DMS153 (cell line): ENCODE measurements at places on chromosomes 7 and 10.

GRCh38 chr10:114749510-114749909 lies 72.1 kb upstream of the FHIP2A start:
- no peak for DNase-seq

GRCh38 chr7:140604760-140605159 lies 35.9 kb downstream of the DENND2A start:
- no peak for DNase-seq

DNA sequence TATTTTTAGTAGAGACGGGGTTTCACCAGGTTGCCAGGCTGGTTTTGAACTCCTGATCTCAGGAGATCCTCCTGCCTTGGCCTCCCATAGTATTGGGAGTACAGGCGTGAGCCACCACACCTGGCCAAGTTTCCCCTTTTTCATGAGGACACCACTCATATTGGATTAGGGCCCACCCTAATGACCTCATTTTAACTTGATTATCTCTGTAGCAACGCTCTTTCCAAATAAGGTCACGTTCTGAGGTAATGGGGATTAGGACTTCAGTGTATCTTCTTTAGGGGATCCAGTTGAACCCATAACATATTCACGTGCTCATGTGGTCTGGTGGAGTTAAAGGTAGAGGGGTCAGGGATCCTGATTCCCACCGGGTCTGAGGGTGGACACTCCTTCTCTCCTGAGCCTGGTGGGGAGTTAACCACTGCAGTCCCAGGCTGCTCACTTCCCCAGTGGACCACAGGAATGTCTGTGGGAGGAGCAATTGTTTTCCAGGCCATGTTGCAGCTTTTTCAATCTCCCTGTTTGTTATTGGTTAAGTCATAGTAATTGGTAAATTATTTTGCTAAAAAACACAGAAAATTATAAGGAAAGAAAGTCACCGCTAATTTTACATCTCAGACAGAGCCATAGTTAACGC lies 130.5 kb downstream of the GRK5 start:
- DNase-seq: no peak

DNA sequence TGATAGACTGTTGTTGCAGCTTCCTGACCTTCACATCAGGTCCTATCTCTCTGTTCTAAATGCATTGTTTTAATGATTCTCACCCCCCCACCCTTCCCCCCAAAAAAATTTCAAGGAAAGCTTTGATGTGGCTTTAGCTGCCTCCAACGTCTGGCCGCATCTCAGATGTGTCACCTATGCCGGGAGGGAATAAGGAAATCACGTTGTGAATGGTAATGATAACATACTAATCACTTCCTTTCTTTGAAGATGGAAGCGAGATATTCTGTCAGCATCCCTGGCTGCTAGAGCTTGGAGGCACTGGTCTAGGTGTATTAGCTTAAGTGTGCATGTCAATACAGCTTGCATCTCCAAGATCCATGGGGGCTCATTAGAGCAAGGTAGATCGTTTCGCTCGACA lies 89.6 kb downstream of the VTI1A start:
- no peak for DNase-seq

GRCh38 chr10:91635401-91636400 lies 2.8 kb upstream of the PPP1R3C start:
- peak; percentile 53 for DNase-seq

DNA sequence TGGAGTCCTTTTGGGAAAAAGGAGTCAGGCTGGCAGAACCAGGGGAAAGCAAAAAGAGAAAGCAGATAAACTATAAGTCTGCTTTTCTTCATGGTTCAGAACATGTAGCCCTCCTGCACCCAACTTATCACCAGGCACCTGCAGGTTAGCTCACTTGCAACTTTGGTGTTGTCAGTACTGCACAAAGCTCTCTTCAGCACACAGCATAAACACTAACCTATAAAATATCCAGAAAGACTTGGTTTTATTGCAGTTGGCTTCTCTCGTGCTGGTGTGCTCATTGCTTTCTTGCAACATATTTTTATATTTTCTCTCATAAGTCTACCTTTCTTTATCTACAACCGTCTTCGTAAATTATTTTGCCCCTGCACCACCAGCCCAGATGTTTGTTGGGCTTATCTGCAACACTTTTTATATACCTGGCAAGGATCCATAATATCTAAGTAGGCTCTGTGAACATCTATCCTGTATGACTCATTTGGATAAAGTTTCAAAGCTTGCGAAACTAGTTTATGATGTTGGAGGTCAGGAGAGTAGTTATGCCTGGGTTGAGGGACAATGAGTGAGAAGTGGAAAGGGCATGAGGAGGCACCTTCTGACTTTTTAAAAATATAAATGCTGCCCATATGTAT lies 164.6 kb downstream of the ANKRD30A start:
- no peak for DNase-seq

GRCh38 chr10:69911613-69912528 lies 110.2 kb downstream of the COL13A1 start:
- DNase-seq: no peak

DNA sequence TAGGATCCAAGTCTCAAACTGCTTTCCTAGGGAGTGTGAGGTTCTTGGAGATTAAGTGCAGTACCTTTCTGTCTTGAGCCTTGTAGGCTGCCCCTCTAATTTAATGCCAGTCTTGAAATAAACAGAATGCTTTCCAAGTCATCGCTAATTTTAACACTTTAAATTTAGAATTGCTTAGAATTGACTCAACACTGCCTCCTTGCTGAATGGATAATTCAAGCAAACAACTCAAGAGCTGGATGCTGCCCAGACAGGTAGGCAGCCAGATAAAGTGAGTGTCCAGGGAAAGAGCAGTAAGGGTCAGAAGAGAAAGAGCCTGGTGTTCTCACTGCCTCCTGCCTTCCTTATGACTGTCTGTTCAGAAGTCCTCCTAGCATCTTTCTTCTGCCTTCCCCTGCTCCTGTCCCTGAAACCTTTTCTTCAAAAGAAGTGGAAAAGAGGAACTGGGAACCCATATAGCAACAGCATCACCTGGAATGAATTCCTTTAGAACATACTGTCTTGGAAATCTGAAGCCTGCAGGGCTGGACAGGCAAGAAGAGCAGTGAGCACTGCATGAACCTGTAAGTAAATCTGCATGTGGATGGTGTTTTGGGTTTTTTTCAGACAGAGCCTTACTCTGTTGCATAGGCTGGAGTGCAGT lies 3.1 kb upstream of the GOT1 start:
- no peak for DNase-seq

GRCh38 chr10:69914398-69915214 lies 112.9 kb downstream of the COL13A1 start:
- peak; percentile 33 for DNase-seq

DNA sequence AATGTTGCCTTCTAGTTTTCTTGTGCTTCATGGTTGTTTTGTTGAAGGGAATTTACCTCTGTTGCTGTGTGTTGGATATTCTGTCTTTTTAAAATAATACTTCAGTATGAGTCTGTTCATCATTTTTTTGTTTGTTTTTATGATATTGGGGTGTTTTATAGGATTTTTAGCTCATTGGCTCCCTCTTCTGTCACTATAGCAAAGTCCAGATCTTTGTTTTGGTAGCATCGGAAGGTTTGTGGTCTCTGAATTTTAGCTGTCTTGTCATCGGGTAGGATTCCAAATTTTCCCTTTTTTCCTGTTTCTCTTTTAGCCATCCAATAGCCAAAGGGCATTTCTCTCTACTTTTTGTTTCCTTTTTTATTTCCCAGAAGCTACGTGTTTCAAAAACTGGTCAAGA lies 91.4 kb downstream of the EXOC4 start:
- no peak for DNase-seq

DNA sequence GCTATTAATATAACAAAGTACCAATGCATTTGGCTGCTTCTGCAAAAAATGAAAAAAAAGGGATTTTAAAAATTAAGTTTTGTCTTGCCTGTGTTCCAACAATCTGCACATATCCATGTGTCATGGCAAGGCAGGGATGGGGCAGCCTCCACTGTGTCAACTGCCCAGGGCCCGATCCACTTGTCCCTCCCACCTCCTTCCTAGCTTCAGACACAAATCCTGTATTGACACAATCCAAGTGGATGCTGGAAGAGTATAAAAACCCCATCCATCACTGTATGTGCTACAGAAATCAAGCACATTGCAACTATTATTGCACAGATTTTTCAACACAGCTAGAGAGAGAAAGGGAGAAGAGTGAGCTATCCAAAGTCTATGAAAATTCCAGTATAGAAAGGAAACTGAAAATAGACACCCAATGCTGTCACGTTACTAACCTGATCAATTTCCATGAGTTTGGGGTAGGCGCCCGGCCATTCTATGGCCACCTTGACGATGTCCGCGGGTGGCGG lies 106.4 kb downstream of the ELMO1 start:
- DNase-seq: peak; percentile 11

DNA sequence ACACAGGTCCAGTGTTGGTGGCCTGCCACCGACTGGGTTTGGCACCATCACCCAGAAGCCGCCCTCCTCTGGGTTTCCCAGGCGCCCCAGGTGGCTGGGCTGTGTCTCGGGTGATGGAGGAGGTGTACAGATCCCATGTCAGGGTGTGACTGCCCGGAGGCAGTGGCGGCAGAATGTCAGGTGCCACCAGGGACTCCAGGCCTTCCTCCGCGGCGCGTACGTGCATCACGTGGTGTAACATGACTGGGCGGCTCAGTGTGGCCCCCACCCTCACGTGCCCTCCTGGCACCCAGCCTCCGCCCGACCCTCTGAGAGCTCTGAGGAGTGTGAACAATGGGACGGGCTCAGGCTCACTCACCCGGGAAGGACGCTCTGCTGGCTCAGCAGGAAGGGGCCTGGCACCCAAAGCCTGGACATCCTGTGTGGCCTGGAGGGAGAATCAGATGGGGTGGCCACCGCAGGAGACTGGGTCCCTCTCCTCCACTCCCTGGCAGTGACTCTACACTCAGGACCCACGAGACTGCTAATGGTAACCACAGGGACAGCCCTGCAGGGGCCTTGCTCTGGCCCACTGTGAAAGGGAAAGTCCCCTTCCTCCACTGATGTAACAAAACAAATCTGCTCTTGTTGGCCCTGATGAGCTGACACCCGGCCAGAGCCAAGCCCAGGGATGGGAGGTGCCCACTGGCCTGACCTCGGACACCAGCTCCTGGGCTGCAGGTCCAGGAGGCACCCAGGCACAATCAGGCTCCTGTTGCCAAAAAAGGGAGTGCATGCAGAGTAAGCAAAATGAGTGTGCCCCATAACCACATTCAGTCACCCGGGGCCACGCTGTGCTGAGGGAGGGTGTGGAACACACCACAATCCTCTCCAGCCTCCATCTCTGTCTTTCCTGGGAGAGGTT lies 164.8 kb downstream of the PRKAG2 start:
- DNase-seq: peak; percentile 61

DNA sequence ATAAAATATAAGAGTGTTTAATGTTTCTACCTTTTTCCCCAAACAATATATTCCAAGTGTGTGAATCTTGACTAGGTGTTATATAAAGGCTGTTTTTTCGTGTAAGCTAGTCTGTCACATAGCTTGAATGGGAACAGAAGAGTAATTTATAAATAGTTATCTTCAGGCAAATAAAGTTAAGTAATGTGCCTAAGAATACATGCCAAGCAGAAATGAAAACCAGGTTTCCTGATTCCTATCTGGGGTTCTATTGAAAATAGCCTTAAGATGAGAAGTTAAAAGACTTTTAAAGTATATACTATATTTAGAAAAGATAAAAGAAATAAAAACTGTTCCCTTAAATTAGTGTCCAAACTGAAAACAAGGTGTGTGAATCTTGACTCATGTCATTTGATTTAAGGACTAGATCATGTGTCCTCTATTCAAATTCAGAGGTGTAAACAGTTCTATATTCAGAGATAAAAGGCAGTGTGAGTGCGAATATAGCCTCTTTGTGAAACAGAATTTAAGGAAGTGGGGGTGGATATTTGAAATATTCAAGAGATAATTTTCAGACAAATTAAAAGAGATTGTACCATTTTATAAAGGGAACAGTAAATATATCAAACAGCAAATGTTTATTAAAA lies 247.5 kb downstream of the THSD7A start:
- DNase-seq: no peak

DNA sequence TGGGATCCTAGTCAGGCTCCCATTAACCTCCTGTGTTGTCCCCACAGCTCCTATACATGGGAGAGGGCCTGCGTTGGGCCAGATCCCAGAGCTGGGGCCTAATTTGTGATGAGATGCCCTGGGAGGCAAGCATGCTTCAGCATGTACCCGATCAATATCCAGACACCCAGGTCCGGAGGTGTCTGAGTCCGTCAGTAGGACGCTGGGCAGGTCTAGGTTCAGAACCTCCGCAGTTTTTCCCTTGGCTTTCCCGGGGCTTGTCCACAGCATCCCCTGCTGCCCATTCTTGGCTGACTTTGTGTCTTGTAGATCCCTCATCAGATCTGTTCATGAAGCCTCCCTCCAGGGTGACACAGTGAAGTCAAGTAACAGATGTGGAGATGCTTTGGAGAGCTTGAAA lies 32.7 kb upstream of the RBAK start:
- no peak for DNase-seq

- DNase-seq: no peak
These were observed 94.1 kb downstream of the ALOX5 start for GRCh38 chr10:45468079-45468478.

GRCh38 chr7:39761449-39761848 lies 138.1 kb downstream of the RALA start:
- peak; percentile 74 for DNase-seq

DNA sequence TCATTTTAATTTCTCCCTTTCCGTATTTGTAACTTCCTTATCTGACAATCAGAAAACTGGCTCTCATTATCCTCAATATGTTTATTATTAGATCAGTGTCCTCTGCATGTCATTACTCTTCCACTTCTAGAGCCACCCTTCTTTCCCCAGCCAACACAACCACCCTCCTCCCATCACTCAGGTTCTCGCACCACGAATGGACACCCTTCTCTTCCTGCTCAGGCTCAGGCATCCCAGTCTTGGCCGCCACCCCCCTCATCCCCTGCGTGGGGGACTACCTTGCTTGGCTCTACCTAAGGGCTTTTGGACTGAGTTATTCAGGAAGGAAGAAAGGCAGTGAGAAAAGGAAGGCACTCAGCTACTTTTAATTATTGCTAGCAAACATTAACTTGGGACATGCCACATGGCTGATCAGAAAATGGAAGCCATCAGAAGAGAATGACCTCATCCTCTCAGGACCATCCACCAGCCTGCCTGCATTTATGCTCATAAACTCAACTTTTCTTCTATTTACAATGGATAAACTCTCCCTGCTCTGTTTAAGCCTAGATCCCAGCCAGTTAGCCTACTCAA lies 199.9 kb upstream of the PLXNA4 start:
- no peak for DNase-seq

DNA sequence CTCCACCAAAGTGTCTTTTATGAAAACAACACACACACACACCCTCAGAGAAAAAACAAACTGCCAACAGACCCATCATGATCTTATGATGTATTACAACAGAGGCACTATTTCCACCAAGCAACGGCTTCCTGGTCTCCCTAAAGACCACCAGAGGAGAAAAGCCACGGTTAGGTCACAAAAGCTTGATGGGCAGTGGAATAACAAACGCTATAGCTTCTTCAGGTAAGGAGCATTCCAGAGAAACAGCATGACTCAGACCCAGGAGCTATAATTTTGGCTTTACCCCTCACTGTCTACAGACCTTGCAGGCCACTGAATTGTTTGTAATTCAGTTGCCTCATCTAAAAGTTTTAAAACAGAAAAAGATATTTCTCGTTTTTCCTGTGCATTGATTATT lies 105.7 kb upstream of the GPR141 start:
- no peak for DNase-seq

GRCh38 chr7:100397315-100398081 lies 24.2 kb downstream of the PILRA start:
- no peak for DNase-seq
